Activated T-cell treated with anti-CD3 and anti-CD28 coated beads, Interleukin-2, amount 50 U/mL, for 4 hours (primary cell): ENCODE measurements at places on chromosomes 3 and 15. TPM values are rescaled to one million over a fixed set of nuclear protein-coding genes. Genes with fewer than 3 reads are reported as not detected.
A peak's percentile ranks its signal among the peaks of the same experiment; 100 is the strongest.

Gene PRR20G
- not detected for total RNA-seq

Gene DNAH12
- total RNA-seq, result 0.05 TPM

Gene CRABP1
- total RNA-seq, result not detected

Gene GOLGA8G
- total RNA-seq, result not detected

Gene A4GNT
- not detected for total RNA-seq

Gene SAMMSON
- not detected for total RNA-seq

Gene IL17RB
- total RNA-seq, result 0.73 TPM

Gene NUP210
- 83.4 TPM for total RNA-seq

Gene KCNMB2
- total RNA-seq, result not detected

Gene NRROS
- total RNA-seq, result 16.2 TPM

Gene MFAP1
- total RNA-seq, result 38.0 TPM

Gene EHD4
- 33.8 TPM for total RNA-seq

Gene REC114
- total RNA-seq, result not detected

GRCh38 chr3:145673838-145674237 is 487.1 kb downstream of the PLOD2 start:
- no peak for DNase-seq

GRCh38 chr3:69200384-69201068 is 78.1 kb upstream of the LMOD3 start:
- peak; percentile 50 for DNase-seq

DNA sequence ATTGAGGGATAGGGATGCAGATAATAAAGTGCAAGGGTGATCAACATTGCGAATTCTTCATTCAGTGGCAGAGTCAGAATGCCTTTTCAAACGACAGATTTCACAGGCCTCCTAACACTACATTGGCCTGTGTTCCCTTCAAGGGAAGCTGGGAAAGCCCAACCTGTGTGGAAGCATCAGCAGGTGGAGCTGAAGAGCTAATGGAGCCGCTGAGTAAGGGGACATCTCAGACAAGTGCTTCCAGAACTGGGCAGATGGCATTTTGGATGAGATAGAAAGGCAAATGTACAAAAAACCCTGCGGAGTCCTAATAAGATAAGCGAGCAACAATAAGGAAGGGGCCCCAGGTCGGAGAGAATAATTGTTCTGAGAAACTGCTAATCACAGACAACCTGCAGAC is 8.5 kb upstream of the SLC24A5 start:
- DNase-seq, result no peak

DNA sequence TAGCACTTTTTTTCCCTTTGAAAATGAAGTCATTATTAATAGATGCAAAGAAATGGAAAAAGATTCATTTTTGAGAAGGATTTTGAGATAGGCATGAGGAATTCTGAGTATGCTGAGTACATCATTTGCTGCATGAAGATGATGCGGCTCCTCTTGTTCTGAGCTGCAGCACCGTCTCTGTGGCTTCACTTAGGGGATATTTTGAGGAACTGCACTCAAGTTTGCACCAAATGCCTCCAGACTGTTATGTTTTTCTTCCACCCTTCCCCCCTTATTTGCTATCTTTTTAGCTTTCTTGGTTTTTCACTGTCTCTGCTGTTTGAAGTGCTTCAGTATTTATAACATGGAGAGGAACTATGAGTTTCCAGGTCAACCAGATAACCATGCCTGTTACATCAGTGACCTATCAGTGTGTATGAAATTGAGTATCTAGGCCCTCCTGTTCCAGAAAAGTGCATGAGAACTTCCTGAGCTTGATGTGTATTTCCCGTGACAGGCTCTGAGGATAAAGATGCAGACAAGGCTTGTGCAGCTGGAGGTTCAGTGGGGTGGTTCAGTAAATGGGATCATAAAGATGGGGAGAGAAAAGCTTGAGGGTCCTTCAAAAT is 128.7 kb downstream of the PDCD6IP start:
- no peak for DNase-seq

- DNase-seq, result no peak
These were observed 75.2 kb downstream of the SLCO3A1 start for GRCh38 chr15:91928675-91929074.

- DNase-seq, result no peak
These were observed 25.5 kb downstream of the CHRD start for GRCh38 chr3:184405075-184406030.

DNA sequence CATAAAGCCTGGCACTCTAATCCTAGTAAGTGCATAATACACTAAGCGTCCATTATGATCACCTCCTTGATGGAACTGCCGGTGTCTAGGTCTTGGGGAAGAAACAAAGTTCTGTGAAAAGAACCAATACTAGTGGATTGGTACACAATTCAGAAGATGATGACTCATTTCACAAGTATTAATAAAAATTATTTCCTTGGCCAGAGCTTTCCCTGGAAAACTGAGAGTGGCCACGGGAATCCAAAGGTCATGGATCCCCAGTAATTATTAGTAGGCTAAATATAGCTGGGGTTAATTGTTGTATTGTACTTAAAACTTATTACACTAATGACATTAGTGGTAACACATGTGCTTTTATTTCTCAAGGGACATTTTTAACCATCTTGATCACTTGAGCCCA is 808.0 kb upstream of the NR2F2 start:
- no peak for DNase-seq

- peak; percentile 6 for DNase-seq
These were observed 83.9 kb upstream of the PLXND1 start for GRCh38 chr3:129690406-129690805.

GRCh38 chr3:27607370-27607769 is 114.8 kb downstream of the EOMES start:
- no peak for DNase-seq

DNA sequence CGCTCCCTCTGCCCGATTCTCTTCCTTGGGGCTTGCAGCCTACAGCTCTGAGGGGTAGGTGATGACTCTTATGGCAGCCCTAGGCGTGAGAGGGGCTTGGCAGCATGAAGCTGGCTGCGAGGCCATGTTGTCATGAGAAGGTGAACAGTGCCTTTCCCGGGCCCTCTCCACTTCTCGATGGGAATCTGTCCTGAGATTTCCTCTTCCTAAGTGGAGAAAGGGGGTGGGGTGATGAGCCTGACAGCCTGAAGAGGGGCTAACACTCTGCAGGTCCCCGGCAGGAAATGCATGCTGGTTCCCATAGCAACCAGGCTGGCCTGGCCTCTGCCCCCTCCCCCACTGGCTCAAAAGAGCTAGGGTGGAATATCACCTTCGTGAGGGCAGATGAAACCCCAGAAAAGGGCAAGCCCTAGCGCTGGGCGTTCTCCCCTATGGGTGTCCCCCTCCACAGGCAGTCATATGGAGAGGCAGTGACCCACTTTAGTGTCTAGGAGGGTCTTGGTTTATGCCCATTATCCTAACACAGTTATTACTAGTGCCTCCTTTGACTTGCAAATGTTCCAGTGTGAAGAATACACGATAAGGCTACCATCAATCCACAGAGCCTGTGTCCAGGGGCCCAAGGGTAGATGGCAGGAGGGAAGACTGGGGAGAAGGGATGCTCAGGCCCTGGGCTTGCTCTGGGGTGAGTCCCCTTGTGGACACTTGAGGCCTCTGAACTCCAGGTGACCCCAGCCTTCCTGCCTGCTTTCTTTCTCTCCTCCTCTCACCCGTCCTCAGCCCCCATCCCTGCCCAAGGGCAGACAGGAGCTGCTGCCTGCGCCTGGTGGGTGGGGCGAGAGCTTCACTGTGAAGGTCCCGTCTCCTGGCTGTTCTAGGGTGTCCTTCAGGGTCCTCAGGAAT is 13.2 kb downstream of the EPHB3 start:
- DNase-seq, result no peak

DNA sequence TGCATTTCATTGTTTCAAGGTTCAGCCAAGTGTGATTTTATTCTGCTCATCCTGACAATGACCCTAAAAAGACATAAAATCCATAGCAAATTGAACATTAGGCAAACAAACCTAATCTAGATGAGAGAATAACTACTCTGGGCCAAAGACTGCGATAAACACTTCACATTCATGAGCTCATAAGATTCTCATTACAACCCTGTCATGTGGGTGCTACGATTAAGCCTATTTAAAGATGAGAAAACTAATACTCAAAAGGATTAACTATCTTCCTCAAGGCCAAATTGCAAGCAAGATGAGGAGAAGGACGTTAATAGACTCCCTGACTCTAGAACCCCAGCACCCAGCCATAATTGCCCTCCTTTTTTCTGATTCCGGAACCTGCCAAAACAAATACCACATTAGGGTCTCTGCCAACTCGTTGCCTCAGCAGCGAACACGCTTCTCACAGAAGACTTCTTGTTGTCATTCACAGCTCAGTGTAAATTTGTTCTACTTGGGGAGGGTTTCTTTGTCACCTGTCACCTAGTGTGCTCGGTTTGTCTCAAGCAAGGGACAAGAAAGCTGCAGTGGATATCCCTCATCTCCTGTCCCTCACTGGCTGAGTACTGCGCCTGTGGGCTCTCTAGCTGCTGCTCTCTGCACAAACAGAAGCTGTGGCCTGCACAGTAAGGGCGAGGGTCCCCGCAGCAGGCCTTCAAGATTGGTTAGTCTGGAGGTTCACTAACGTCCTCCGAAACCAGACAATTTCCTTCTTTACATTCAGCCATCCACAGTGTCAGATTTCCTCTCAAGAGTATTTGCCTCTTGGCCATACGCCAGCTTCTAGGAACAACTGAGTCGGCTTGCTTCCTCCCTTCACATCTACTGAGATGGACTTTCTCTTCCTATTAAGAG is 200.0 kb upstream of the UBE2E2 start:
- DNase-seq, result no peak

DNA sequence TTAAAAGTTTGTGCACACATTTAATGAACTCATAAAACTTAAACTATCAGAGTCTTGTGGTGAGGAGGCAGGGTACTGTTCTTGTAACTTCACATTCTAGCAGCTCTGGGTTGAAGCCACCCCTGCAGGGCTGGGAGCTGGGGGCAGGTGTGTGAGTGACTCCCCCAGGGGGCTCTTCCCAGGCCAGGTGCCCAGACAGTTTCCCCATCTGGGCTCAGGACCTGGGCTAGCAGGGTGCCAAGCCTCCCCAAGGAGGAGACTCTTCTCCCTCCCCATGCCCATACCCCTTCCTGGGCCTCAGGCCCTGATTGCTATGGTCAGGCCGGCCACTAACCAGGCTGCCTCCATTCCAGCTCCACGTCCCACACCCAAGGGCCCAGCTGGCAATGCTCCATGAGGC is 22.0 kb upstream of the CHCHD6 start:
- DNase-seq, result no peak

DNA sequence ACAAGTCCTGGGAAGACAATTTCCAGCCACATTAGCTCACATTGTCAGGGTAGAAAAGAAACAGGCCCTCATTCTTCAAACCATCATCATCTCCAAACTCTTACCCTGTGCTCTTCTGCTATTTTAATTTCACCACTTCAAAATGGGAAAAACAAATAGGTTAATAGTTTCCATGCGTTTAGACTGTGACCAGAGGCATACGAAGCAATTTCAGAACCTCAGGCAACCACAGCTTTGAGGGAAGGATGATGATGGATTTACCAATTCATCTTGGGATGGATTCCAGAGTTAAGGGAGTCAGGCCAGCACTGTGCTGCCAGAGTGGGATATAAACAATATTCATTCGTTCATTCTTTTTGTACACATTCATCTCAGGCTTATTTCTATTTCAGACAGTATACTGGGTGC is 307.8 kb upstream of the TPRG1 start:
- no peak for DNase-seq

DNA sequence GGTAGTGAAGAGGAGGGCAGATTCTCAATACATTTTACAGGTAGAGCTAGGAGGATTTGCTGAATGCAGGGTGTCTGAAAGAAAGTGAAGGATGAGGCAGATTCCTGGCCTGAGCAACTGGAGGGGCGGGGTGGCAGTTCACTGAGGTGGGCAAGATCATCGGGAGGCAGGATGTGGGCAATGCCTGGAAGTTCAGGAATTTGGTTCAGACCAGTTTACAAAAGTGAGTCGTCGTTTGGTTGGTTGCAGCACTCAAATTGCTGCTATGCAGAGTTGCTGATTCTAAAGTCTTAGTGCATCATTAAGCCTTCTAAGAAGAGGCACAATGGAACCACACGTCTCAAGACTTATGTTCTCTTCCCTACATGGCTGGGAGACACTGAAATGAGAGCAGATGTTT is 134.0 kb downstream of the MFSD1 start:
- no peak for DNase-seq

GRCh38 chr3:127692501-127693335 is 20.0 kb downstream of the ABTB1 start:
- no peak for DNase-seq

GRCh38 chr3:23711916-23712494 is 93.8 kb upstream of the UBE2E1 start:
- no peak for DNase-seq

- DNase-seq, result no peak
These were observed 26.6 kb downstream of the CLDN18 start for GRCh38 chr3:138036572-138036971.

GRCh38 chr3:138157743-138158142 is 17.0 kb downstream of the DBR1 start:
- DNase-seq, result no peak

GRCh38 chr3:65406470-65406869 is 632.2 kb downstream of the MAGI1 start:
- no peak for DNase-seq

GRCh38 chr15:62125773-62126172 is 39.3 kb downstream of the C2CD4B start:
- DNase-seq, result no peak

- DNase-seq, result no peak
These were observed 73.5 kb downstream of the ATP10A start for GRCh38 chr15:25789616-25789999.
